Caki2 (cell line): ENCODE measurements at places on chromosomes 5 and 9.

- DNase-seq = no peak
These were observed 517.5 kb downstream of the EFNA5 start for GRCh38 chr5:107153283-107153682.

DNA sequence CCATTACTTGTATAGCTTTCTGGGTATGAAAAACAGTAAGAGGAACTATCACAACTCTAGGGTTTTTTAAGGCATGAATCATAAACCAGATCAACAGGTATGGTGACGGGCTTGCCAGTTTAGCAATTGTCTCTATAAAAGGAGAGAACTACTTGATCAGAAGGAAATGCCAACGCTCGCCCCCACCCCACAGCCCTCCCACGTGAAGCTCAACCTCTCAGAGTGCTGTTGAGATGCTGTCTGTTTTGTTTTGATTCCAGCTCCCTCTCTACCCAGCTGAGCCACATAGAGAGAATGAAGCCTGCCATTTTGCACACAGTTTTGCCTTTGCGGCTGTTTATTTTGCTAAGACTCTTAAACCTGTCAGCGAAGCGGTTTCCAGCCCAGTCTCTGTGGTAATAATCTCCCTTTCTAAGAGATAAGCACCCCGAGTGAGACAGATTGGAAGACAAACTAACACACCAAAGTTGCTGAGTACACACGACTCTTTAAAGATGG, 257.9 kb upstream of the ANKRD55 start:
- DNase-seq = no peak

DNA sequence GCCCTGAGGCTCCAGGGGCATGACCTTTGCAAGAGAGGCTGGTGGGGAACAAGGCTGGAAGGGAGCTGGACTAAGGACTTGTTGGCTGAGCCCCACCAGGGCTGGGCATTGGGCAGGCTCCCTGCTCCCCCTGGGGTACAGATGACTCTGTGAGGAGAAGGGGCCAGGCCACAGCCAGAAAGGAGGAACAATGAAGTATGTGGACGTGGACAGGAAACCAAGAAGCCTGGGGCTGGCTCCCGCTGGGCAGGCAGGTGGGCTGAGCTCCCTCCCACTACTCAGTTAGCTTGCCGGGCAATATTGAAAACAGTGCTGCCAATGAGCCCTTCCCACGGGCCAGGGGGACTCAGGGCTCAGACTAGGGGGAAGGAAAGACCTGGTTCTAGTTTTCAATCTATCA, 66.1 kb upstream of the SPTLC1 start:
- DNase-seq = no peak

DNA sequence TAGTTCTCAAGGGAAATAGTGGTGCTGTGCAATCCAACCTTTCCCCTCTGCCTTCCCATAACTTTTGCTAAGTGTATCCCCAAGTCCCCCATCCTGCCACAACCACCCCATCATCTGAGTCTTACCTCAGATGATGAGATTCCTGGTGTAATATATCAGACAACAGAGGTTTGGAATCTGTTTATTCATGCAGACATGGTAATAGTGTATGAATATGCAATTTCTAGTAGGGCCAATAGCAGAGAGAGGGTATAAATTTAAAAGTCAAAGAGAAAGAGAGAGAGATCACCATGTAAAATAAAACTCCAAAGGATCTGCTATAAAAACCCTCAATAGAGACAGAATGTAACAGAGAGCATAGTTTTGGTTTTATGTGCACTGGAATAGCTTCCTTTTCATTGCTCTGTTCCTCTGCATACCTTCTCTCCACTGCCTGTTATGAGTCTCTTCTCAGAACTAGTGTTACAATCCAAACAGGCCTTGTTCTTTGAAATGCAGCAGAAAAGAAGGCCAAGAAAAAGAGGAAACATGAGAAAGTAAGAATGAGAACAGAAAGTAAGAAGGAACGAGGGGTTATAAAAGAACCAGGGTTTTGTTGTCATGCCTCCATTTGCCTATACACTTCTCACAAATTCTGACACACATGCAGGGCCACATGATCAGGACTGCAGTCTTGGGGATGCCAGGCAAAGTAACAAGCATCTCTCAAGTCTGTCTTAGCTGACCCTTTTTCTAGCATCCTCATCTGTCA, 278.0 kb downstream of the CETN3 start:
- DNase-seq = no peak

- DNase-seq = no peak
These were observed 48.2 kb downstream of the ROPN1L start for GRCh38 chr5:10489810-10490426.

DNA sequence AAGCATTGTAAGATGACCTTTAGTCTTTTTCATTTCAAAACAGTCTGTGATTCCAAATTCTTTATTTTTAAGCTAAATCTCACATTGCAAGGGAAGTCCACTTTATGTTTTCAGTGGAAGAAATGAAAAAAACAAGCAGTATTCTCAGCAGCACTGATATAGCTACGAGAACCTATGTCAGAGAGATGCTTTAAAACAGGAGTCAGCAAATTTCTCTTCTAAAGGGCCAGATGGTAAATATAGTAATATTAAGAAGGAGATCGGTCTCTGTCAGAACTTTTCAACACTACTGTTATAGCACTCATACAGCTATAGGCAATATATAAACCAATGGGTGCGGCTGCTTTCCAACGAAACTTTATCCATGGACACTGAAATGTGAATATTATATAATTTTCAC, 18.7 kb downstream of the IL31RA start:
- DNase-seq = no peak

- DNase-seq = peak; percentile 78
These were observed 506.9 kb downstream of the TLE1 start for GRCh38 chr9:81182431-81182830.

- DNase-seq = no peak
These were observed 411 bp upstream of the MAT2B start for GRCh38 chr5:163505049-163505367.

DNA sequence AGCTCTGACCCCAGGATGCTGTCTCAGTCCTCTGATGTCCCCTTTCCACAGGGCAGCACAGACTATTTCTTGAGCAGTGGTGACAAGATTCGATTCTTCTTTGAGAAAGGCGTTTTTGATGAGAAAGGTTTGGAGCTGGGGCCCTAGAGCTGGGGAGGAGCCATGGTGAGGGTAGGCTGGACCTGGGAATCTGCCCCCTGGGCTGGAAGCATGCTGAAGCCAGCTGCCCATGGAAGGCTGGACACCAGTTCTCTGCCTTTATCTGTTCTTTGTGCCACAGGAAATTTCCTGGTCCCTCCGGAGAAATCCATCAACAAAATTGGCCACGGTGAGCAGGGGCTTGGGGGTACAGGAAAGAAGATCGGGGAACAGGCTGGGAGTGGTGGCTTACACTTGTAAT, 12.9 kb downstream of the PHYHD1 start:
- no peak for DNase-seq

DNA sequence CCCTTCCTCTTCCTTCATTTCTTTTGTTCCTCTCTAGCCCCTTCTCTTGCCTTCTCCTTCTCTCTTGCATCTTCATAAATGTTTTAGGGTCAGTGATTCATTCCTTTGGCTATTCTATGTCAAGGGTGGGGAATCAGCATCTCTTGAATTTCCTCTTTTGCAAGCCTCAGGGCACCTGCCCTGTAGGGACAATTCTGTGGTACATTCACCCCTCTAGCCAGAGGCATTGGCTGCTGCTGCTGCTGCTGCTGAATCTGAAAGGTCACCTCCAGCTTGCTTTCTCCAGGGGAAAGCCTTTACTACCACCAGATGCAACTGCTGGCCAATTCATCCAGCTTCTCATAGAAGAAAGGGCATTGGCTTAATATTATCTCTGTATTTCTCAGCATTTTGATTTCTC, 87.3 kb downstream of the INSYN2B start:
- DNase-seq = no peak

- DNase-seq = no peak
These were observed 9.9 kb upstream of the MEGF10 start for GRCh38 chr5:127280491-127281220.

GRCh38 chr5:39102684-39103155, 28.5 kb upstream of the RICTOR start:
- DNase-seq = no peak

- no peak for DNase-seq
These were observed 379.7 kb downstream of the TMEM38B start for GRCh38 chr9:106074006-106074405.

DNA sequence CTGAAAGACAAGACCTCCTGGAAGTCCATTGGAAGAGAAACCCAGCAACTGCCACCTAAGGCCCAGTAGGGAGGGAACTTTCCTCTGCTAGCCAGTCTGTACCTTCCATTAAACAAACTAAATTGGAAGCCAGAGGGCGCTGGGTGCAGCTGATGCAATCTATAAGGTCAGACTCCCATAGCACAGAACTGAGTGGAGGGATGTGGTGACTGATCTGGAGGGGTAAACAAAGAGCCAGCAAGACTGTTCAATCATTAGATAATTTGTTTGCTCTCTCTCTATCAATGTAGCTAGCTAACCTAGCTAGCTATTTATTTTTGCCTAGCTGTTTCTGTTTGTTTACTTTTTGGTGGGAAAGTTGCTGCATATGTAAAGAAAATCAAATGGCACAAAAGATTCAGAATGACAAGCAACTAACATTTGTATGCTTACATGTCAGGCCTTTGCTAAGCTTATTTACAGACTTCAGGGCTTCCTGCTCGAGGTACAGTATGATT, 291.8 kb upstream of the DAB2 start:
- DNase-seq = peak; percentile 36

DNA sequence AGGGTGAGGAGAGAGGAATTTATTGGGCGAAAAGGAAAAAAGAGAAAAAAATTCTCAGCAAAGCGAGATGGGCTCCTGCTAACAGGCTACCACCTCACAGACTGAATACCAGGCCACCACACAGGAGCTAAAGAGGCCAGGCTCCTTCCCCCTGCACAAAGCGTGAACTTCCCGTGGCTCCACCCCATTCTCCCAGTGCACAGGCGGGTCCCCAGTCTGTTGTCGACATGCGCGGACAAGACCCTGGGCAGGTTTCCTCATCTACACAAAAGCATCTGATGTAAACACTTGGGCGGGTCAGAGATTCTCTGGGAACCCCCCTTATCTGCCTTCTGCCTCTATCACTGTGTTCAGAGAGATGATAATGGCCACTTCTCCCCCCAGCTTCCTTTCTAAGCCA, 34.2 kb downstream of the IL31RA start:
- no peak for DNase-seq

DNA sequence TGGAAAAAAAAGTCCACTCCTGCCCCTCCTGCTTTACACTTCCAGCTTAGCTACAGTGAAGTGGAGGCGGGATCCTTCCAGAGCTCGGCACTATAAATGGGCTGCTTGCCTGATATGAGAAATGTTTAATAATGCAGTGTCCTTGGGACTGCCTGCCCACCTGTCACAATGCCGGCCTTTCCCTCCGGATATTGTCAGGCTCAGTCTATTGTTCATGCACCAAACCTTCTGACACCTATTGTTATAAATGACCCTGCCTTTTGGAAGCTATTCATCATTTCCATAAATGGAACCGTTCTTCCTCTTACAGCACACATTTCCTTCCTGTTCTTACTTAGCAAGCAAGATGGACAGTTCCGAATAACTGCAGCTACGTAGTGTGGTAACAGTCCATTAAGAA, 146.3 kb downstream of the DMAC1 start:
- no peak for DNase-seq

DNA sequence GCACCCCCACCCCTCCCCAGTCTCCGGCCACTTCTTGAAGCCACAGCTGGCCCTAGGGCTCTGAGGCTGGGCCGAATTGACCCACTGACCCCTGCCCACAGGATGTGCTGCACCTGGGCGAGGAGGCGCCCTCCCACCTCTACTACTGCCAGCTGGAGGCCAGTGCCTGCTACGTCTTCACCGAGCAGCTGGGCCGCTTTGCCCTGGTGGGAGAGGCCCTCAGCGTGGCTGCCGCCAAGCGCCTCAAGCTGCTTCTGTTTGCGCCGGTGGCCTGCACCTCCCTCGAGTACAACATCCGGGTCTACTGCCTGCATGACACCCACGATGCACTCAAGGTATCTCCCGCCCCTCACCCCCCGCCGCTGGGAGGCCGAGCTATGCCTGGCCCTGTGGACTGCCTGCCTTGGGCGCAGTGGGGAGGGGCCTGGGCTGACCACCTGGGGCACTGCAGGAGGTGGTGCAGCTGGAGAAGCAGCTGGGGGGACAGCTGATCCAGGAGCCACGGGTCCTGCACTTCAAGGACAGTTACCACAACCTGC, 21.3 kb downstream of the HK3 start:
- no peak for DNase-seq

DNA sequence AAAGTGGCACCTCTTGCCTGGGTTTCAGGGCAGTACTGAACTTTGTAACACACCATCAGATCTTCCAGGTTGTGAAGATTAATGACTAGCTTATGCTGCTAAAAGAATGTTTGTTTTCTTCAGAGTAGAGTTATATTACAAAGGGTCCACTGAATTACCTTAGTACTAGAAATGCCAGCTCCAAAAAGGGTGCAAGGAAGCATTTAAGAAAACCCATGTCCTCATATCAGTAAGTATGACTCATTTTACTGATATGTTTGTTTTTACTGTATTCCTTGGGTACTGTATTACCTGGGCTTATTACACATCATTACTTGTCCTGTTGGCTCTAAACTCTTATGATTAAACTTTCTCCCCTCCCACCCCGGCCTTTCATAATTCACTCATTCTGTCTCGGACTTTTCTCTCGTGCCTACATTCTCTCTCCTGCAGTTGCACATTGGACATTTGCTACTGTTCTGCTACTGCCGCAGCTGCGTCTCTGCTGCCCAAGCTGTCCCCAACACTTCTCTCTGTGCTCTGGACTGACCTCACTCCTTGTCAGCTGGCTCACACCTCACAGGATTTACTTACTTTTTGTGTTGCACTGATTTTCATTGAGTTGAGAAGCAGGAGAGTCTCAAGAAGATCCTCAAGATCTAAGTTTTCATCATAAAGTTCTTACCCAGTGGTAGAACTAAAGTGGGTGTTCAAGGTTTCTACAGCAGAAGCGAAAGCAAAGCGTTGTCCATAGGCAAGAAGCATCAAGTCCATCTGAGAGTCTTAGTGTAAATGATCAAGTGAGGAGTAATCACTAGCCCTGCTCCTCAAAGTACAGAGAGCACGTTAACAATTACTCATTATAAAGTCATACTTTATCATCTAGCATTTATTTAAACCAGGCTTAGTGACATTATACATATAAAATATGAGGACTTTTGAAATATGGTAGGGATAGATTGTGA, 53.2 kb upstream of the C9orf72 start:
- DNase-seq = peak; percentile 1

DNA sequence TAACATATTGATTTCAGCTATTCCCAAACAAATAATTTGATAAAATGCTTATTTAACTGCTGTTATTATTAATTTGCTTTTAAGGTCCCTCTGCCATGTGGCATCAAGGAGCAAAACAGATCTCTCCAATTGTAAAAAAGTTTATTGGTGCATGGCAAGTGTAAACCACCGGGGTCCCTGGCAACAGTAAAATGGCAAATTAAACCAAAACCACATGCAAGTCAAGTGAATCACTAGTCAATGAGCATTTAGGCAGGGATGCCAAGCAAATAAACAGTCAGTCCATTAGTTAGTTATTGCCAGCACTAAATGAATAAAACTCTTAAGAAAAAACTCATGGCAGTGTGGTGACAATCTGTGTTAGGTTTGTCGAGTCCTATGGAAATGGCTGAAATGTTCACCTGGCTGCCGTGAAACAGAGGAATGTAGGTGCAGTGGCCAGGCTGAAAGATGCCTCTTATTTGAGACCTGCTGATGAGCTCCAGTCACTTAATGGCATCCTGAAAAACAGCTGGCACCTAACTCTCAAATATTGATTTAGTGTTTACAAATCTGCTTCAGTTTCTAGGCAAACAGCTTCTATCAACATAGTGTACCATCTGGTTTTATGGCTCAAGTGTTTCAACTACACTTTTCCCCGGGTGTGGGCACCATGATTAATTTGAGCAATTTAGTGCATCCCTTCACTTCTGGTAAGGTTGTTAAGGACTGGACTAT, 296.5 kb upstream of the ITGA1 start:
- no peak for DNase-seq
